NCI-H774 (cell line): ENCODE measurements at places on chromosomes 12 and 14.

GRCh38 chr14:28307506-28307905 is 459.1 kb upstream of the FOXG1 start:
- DNase-seq: no peak

- DNase-seq: peak; percentile 91
These were observed 13.3 kb downstream of the C12orf75 start for GRCh38 chr12:105343836-105344235.

GRCh38 chr12:6647083-6647604 is at the start of gene ACRBP:
Gene ACRBP, minus strand, starts transcription at chr12:6647432. Its CDS starts 66 bp downstream, at chr12:6647366.
- peak; percentile 40 for DNase-seq

GRCh38 chr12:111174961-111175345 is 193.9 kb downstream of the PHETA1 start:
- no peak for DNase-seq

DNA sequence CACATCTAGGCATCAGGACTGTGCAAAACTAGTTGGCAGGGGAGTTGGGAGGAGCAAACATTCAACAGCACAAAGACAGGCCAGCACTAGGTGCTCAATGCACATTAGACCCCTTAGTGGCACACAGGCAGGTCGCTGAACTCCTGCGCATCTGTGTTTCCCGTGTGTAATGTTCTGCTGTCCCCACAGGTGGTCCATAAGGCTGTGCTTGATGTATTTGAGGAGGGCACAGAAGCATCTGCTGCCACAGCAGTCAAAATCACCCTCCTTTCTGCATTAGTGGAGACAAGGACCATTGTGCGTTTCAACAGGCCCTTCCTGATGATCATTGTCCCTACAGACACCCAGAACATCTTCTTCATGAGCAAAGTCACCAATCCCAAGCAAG is 11.2 kb downstream of the SERPINA3 start:
- DNase-seq: no peak

DNA sequence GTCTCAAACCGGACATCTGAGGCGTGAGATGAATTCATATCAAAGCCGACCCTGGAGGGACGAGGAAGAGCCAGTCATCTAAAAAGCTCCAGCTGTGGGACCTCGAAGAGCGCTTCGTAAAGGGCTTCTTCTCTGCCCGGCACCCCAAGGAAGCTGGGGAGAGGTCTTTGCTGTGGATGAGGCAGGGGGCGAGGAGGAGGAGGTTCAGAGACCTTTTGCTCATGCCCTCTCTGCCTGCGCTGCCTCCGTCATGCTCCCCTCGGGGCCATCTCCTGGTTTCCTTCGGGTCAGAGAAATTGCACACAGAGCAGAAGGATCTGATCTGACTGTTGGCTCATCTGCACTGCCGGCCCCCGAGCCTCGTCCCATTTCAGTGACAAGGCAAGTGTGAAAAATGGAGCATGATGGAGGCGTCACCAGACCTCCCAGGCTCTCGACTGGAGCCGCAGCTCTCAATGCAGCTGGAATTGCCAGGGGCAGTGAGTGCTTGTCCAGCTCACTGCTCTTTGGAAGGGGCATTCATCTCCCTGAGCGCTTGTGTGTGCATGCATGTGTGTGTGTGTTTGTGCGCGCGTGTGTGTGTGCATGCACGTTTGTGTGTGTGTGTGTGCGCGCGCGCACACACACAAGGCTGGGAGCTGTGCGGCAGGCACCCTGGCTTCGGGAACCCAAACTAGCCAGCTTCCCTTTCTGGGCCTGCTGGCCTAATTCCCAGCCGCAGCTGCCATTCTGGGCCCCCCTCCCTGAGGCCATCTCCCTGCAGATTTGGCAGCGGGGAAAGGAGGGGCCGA is 9.2 kb downstream of the CABP1 start:
- DNase-seq: no peak

DNA sequence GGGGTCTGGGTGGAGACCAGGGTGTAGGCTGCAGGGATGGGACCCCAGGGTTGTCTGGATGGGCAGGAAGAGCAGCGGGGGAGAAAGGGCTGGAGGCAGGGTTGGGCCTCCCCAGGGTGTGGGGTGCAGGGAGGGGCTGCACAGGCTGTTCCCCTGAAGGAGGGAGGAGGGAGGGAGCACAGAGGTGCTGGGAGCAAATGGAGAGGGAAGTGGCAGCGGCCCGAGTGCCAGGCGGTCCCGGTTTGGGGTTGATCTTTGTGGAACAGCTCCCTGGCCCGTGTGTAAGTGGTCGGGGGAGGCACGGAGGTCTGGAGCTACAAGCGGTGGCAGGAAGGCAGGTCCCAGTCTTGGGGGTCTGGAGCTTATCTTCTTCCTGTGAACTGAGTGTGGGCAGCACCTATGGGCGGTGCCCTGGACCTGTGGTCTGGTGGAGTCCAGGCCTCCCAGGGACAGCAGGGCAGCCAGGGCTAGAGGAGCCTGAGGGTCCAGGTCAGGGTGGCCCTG is 391.6 kb downstream of the TMEM121 start:
- DNase-seq: no peak

DNA sequence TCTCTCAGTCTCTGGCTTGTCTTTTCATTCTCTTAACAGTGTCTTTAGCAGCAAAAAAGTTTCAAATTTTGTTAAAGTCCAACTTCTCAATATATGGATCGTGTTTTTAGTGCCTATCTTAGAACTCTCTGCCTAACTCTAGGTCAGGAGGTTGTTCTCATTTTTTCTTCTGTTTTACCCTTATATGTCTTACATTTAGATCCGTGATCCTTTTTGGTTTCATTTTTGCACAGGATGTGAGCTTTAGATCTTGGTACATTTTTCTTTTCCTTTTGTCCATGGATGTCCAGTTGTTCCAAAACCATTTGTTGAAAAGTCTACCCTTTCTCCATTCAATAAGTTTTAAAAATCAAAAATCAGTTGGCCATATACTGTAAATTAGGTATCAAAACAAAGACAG is 6.8 kb downstream of the VRK1 start:
- DNase-seq: no peak

DNA sequence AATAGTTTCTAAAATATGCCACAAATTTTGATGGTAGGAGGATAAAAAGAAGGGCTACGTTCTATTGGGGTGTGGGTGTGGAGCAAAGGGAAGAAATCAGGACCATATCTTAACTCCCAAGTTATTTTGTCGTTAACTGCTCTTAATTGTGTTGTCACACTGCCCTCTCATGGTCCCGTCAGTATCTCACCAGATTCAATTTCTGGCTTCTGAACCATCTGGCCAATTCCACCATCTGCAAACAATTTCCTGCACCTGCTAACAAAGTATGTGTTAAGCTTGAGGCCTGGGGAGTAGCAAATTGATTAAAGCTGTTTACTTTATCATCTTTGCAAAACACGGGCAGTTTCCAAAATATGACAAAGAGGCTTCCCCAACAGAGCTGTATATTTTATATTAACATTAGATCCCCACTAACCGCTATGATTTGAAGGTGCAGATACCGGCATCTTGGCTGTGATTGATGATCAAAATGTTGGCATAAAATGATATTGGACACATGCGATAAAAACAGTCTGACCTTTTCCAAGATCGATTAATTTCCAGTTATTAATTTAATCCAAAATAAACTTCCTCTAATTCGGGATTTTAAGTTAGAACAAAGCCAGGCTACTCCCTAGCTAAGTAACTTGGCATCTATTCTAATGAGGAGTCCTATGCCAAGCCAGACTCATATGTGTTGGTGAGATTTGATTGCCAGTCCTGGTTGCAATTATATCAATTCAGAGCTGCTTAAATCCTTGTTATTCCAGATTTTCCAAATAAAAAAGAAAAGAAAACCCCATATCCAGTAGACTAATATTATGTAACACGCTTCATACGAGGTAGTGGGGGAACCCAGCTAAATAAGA is 6.9 kb upstream of the DNM1L start:
- peak; percentile 81 for DNase-seq

DNA sequence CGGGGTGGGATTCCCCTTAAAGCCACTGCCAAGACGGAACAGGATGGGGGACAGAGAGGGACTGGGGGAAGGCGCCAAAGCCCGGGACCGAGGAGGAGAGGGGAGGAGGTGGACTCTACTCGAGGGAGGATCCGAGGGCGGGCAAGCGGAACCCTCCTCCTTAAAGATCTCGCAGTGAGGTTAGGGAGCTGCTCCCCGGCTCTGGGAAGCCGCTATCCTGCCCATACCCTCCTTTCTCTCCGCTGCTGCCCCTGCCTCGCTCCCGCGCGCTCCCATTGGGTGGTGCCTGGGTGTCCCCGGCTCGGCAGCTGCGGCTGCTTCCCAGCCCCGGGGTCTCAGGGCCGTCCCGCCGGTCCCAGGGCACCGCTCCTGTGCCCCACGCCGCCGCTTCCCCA is 16.4 kb downstream of the KRT18 start:
- DNase-seq: no peak

DNA sequence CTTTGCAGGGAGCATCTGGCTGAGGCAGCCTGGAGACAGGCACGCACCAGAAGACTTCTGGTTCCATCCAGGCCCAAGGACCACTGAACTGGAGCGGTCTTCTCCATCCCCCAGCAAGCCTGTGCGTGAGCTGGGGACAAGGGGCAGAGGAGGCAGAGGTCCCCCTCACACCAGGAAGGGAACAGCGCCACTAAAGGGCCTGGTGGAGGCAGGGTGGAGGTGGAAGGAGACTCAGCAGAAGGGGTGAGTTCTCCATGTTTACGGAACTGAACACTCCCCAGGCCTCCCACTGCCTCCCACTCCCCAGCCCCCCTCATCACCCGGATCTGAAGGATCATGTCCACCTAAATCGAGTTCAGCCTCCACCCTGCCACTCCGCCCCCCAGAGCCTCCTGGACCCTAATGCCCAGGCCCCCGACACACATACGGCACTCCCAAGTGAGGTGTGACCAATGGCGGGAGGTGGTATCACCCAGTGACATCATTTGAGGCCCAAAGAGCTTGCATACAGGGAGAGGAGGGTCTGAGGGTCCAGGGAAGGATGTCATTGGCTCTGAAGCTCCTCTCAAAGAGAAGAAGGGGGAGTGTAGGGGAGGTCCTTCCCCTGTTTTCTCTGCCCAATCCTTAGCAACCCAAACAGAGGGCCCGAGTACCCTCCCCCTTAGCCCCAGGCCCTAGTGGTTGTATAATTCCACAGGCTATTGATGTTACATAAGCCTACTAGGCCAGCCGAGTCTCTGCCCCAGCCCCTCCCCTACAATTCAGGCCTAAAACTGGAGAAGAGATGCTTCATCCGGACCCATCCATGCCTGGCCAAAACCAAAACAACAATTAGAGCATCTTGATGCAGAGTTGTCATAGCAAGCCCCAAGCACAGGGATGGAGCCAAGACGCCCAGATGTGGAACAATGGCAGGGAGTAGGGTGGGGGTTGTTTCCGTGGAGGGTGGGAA is 1.0 kb downstream of the FAIM2 start:
- no peak for DNase-seq

GRCh38 chr12:66467932-66468331 is 165.6 kb downstream of the HELB start:
- DNase-seq: no peak

GRCh38 chr12:95545731-95546490 is 5.4 kb downstream of the USP44 start:
- peak; percentile 70 for DNase-seq

- DNase-seq: no peak
These were observed 335.2 kb downstream of the CEP128 start for GRCh38 chr14:80606347-80606772.

DNA sequence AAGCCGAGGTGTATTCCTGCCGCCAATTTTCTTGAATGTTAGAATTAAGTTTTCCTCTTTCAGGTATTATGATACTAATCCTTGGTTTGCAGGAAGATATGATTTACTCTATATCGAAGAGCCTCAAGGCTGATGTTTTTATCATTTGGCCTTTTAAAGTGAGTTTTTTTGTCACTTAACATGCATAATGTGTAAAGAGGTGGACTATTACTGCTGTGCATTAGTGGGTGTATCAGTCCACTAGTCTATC is 11.1 kb upstream of the TMPO start:
- no peak for DNase-seq

GRCh38 chr12:100472325-100472724 is 1.3 kb upstream of the NR1H4 start:
- DNase-seq: no peak

- DNase-seq: no peak
These were observed 197.1 kb upstream of the FAR2 start for GRCh38 chr12:28951935-28952334.

- peak; percentile 17 for DNase-seq
These were observed 2.9 kb downstream of the RFX4 start for GRCh38 chr12:106585521-106586277.

DNA sequence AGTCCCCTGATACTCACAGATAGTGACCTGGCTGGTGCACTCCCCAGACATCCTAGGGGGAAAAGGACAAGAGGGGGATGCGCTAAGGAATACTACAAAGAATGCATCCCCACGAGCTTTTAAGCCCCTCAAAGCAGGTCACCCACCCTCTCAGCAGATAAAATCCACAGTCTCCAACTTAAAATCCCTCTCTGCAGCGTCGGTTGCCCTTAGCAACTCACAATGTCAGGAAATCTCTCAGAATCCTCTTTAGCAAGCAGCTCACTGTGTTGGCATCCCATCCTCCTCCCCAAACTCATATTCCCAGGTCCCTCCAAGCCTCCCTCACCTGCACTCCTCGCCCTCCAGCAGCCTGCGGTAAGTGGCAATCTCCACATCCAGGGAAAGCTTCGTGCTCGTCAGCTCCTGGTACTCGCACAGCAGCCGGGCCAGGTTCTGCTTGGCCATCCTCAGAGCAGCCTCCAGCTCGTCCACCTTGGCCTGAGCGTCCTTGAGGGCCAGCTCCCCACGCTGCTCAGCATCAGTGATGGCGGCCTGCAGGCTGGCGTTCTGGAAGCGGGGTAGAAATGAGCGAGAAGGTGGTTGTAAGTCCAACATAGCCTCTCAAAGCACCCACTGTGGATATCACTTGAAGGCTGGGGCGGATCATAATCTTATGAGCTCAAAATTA is 5.5 kb upstream of the KRT79 start:
- DNase-seq: no peak

DNA sequence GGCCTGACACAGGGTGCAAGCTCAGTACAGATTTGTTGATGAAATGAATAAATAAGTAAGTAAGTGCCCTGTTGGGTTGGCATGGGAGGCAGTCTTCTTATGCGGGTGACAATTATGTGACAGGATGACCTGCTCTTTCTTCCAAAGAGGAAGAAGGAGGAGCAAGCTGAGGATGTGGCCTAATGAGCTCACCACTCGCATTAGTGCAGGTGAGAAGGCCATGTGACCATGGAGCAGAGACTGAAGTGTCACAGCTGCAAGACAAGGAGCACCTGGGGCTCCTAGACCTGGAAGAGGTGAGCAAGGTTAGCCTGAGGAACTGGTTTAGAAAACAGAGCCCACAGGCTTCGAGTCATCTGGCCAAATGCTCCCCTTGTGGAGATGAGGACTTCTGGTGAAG is 34.9 kb downstream of the LRTM2 start:
- DNase-seq: no peak
